ENCODE measurements at places on chromosomes 2 and 18. TPM values are rescaled to one million over a fixed set of nuclear protein-coding genes. Genes with fewer than 3 reads are reported as not detected.

DNA sequence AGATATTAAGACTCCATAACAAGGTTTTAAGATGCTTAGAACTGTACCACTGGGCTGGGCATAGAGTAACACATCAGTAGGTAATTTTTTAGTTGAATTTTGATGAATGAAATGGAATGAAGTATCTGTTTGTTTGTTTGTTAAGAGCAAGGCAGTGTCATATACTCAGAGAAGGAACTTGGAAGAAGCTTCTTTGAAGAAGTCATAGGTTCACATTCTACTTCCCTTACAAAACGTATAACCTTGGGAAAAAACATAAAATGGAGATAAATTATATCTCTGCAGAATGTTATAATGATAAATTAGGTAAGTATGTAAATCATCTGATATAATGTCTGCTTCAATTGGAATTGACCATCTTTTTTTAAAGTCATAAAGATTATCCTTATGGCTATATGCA is 122.1 kb upstream of the SLC39A10 start:
- DNase-seq, result no peak

Gene CHRNG
- total RNA-seq, result not detected

Gene SERPINB3
- total RNA-seq, result 0.23 TPM

Gene MTIF2
- total RNA-seq, result 110 TPM

Data from NCI-H460 (cell line).